ENCODE measurements at places on chromosomes 2 and 18.

GRCh38 chr2:44786817-44787214 is 154.7 kb upstream of the SIX3 start:
- DNase-seq, result no peak

DNA sequence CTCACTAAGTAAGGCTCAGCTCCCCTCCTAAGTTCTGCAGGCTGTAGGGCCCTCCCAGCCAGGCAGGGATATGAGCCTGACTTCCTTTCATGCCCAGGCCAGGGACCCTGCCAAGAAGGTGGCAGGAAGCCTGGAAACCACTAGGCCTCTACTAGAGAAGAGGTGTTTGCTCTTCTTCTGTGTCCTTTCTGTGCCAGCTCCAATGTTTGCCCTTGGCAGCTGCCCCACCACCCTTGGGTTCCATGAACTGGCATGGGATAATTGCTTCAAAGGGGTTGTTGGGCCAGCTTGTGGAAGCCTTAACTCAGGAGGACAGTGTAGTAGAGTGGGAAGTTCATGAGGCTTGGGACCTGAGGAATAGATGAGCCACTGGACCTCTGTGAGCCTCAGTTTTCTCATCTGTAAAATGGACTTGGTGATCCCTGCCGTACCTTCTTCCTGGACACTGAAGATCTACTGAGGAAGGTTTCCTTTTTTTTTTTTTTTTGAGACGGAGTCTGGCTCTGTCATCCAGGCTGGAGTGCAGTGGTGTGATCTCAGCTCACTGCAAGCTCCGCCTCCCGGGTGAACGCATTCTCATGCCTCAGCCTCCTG is 3.9 kb downstream of the SLC35F6 start:
- no peak for DNase-seq

DNA sequence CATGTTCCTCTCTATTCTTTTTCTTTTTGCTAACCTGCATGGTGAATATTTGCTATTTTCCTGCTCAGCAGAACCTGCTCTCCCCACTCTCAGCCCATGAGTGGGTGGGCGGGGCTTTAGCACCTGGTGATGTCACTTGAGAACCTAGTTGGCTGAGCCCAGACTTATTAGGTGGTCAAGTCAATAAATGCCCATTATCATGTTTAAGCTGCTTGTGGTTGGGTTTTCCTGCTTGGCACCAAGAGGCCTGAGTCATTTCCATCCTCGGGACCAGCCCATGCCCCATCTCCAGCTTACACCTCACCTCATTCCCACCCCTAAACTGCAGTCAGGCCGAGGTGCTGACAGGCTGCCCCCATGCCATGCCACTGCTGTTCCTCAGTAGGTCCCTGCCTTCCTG is 226.6 kb downstream of the ANKRD30B start:
- no peak for DNase-seq

GRCh38 chr2:55048508-55049042 is 1.7 kb downstream of the RTN4 start:
- no peak for DNase-seq

DNA sequence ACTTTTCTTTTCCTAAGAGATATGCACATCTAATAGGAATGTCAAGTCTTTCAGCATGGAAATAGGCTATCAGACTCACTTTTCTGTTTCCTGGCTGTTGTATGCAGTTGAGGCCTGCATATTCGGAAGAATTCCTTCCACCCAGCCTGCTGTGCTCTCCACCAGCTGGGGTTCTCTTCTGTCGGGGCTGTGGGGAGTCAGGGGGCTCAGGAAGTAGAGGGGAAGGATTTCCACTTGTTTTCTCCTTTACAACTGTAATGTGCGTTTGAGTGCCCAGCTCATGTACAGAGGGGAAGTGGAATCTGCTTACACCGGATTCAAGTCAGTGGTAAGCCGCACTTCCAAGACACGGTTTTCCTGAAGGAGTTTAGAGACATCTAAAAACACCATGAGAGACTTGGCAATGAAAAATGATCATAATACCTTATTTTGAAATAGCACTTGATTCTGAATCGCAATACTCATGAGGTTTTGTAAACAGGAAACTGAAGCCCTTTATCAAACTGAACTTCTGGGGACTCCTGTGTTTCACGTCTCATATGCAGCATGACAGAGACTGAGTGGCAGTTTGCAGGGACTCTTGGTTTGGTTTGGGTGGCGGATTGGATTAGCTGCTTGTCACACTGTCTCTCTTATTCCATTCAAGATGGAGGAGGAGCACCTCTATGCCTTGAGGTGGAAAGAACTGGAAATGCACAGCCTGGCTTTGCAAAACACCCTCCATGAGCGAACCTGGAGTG is 90.4 kb downstream of the MTCL1 start:
- DNase-seq, result no peak

DNA sequence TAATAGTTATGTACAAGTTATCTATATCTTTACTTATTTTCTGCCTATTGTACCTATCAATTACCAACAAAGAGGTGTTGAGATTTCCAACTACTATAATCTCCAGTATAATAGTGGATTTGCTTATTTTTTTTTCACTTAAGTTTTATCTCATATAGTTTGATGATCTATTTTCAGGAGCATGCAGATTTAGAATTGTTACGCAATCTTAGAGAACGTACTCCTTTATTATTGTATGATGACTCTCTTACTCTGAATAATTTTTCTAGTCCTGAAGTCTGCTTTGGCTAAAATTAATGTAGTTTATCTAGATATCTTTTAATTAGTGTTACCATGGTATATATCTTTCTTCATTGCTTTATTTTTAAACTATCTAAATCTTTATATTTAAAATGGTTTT is 205.2 kb downstream of the SCG2 start:
- no peak for DNase-seq

- DNase-seq, result no peak
These were observed 170.6 kb downstream of the SLC8A1 start for GRCh38 chr2:40281021-40281940.

GRCh38 chr2:47534179-47534919 is 131.4 kb downstream of the MSH2 start:
- DNase-seq, result no peak

Data from stimulated activated CD8-positive, alpha-beta memory T cell treated with anti-CD3 and anti-CD28 coated beads, Interleukin-4, amount 100 ng/mL, for 24 hours (primary cell).